ENCODE measurements at places on chromosomes 1 and 21. TPM values are rescaled to one million over a fixed set of nuclear protein-coding genes. Genes with fewer than 3 reads are reported as not detected.

DNA sequence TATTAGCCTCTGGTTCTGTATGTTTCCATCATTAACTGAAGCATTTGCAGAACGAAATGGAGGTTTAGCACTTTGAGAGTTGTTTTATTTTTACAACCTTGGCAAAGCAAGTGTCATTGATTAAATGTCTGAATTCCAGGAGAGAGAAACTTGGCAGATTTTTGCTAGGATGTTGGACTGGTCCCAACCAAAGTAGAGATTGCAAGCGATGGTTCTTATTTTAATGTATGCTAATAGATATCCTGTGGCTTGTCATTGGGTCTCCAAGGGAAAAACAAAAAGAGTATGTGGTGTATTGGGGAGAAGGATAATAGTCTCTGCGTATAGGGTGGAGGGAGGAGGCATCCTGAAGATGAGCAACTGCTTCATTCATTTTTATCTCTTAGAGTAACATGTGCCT, 457.2 kb upstream of the RUNX1 start:
- DNase-seq = no peak

DNA sequence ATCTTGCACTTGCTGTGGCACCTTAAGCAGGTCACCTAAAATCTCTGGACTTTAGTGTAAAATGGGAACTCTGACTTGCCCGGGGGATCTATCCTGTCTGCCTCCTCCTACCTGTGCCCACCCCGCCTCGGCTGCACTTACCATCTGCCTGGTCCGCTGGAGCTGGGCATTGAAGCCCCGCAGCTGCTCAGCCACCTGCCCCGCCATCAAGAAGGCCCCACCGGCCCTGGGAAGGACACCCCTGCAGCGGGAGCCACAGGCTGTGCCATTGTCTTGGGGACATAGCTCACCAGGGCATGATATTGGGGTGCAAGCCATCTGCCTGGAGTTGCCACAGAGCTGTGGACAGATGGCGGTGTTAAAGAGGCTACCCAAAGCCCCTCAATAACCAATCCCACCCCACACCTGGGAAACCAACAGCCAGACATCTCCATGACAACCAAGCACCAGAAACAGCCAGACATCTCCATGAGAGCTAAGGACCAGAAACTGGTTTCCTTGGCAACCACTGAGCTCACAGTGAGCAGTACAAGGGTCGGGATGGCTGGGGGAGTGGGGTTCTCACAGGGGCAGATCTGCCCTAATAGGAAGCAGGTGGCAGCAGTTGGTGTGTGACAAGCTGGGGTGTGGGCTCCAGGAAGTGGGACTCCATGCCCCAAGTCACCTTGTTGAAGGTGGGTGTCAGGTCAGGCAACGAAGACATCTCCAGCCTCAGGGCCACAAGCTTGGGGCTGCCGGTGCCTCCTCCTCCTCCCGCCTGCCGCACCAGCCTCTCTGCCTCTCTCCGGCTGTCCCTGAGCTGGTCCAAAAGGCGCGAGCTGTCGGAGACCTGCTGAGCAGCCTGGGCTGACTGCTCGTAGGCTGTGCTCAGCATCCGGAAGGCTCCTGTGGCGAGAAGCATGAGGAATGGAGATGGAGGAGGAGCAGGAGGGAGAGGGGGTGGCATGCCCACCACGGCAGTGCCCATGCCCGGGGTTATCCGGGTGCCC, 29.1 kb downstream of the LAMB3 start:
- DNase-seq = no peak

The TIPRL gene
- polyA plus RNA-seq = 30.7 TPM

GRCh38 chr1:26037904-26038303, 8.0 kb downstream of the SLC30A2 start:
- no peak for DNase-seq

- no peak for DNase-seq
Observed at GRCh38 chr1:165914136-165914798, 86.9 kb downstream of the UCK2 start.

DNA sequence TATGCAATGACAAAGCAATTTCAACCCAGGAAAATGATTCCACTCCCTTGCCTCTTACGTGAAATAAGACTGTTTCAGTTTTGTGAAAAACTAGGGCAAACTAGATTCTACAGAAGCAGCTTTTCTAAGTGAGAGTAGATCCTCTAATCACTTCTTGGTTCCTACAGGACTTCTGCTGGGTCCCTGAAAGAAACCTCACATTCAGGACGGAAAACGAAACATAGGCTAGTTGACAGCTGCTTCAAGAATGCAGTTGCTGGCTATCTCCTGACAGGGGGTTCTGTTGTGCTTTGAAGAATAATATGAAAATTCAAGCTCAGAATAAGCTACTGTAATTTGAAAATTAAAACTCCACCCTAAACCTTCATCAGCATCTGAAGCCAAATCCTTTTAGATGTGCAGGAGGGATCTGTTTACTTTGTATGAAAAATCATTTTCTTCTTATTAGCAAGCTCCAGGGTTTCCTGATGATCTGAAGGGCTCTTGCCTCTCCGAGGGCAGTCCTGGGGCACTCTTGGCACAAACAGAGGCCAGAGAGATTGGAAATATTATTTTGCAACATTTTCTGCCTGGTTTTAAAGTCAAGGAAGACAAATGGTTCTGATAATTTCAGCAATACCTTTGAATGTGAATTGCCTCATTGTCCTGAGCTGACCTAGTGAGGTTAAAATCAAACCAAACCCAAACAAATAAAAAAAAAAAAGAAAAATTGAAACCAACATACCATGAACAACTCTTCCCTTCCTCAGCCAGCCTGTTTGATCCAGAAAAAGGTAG, 55.0 kb downstream of the NTMT2 start:
- no peak for DNase-seq

DNA sequence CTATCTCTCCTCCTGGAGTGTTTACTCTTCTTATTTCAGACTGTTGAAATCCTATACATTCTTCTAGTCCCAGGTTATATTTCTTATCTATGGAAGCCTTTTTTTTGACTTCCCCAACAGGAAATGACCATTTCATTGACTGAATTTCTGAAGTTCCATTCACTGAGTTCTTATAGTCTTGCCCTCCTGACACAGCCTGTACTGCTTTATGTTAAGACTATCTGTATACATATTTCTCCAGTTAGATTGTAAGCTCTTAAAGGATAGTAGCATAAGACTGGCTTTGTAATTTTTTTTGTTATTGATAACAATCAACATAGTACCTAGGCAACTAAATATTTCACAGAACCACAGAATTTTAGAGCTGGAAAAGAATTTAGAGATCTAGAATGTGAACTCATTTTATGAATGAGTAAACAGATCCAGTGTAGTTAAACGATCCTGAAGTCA, 14.9 kb upstream of the MACF1 start:
- no peak for DNase-seq

DNA sequence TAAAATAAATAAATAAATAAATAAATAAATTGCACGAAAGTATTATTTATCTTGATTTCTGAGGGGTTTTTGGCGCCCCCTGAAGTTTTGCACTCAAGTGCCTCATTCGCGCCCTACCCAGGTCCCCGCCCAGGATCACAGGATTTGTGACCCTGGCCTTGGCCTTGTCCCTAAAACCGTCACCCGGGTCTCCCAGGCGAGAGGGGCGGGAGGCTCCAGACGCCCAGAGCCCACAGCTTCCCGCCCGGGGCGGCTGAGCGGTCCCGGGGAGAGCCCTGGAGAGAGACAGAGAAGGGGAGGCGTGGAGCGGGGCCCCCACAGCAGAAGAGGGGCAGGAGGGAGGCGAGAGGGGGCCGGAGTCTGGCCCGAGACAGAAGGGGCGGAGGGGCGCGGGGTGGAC, 91.8 kb upstream of the CASZ1 start:
- peak; percentile 34 for DNase-seq
